ENCODE measurements at places on chromosomes 7 and 10.

DNA sequence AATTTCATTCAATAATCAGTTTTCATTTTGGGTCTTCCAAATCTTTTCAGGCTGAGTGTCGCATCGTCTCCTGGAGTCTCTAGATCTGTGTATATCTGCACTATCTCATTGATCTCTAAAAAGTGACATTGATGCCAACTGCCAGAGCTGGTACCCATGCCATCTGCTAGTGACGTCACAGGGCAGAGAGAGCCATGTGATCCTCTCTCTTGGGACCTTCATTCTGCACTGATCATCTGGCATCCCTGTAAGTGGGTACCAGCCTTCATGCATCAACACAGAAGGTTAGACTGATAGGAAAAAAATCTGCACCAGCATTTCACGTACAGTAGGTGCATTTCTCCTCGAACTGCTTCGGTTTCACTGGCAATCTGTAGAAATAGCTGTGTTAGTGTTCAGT lies at the start of gene NEUROD6:
Gene NEUROD6, minus strand, starts transcription at position 124 of the 400 bp plus-strand sequence. CDS start 1,458 bp downstream, outside the sequence.
- DNase-seq, result no peak

GRCh38 chr7:74575083-74575784 lies 82.3 kb upstream of the GTF2I start:
- no peak for DNase-seq

DNA sequence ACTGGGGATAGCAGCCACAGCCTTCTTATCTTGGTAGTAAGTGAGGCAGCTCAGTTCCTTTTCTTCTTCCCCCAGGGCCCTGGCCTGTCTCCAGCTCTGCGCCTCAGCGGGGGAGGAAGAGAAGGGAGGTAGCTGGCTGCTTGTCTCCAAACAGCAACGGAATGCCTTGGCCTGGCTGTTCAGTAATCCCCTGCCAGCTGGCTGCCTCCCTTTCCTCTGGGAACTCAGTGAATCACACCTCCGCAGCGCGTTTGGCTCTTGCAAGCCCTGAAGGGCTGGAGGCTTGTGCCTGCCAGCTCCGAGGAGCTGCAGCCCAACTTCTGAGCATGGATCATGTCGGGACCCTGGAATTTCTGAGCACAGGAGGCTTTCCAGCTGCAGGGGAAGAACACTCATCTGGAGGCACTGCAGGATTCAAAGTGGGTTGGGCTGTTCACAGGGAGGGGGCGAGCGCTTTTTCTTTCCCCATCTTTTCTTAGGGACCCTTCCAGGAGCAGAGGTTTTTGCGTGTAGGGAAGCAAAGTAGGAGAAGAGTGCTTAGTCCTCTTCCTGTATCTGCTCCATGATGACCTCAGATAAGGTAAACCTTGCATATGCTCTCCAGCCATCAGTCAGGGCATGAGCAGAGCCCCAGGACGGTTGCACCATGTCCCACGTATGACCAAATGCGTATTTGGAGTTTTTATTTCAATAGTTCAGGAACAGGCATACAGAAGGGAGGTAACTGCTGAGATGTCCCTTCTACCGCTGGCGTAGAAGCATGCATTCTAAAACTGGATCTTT lies 253.2 kb upstream of the INHBA start:
- no peak for DNase-seq

- DNase-seq, result no peak
These were observed 380.3 kb upstream of the ADARB2 start for GRCh38 chr10:2117641-2118040.

- no peak for DNase-seq
These were observed 548.0 kb downstream of the TCERG1L start for GRCh38 chr10:130763491-130763890.

GRCh38 chr10:114418109-114418508 lies 13.8 kb upstream of the AFAP1L2 start:
- no peak for DNase-seq

- DNase-seq, result no peak
These were observed 261.9 kb downstream of the PTPRN2 start for GRCh38 chr7:158325530-158326381.

DNA sequence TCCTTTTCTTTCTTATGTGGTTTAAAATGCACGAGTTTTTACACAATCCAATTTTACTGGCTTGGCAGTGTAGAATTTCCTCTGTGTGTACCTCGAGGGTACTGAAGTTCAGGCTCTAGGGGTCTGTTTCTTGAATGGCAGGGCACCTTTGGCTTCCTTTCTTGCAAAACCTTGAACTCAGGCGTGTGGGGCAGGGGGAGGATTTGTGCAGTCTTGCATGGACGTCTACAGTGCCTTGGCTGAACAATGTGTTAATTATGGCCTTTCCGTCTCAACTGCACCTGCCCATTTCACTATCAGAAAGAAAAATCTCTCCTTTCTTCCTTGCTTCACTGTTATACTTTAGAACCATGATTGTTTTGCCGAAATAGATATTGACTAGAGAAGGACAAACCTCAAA lies 570.9 kb downstream of the INHBA start:
- no peak for DNase-seq

GRCh38 chr10:78805176-78805575 lies 263.6 kb upstream of the ZMIZ1 start:
- DNase-seq, result no peak

DNA sequence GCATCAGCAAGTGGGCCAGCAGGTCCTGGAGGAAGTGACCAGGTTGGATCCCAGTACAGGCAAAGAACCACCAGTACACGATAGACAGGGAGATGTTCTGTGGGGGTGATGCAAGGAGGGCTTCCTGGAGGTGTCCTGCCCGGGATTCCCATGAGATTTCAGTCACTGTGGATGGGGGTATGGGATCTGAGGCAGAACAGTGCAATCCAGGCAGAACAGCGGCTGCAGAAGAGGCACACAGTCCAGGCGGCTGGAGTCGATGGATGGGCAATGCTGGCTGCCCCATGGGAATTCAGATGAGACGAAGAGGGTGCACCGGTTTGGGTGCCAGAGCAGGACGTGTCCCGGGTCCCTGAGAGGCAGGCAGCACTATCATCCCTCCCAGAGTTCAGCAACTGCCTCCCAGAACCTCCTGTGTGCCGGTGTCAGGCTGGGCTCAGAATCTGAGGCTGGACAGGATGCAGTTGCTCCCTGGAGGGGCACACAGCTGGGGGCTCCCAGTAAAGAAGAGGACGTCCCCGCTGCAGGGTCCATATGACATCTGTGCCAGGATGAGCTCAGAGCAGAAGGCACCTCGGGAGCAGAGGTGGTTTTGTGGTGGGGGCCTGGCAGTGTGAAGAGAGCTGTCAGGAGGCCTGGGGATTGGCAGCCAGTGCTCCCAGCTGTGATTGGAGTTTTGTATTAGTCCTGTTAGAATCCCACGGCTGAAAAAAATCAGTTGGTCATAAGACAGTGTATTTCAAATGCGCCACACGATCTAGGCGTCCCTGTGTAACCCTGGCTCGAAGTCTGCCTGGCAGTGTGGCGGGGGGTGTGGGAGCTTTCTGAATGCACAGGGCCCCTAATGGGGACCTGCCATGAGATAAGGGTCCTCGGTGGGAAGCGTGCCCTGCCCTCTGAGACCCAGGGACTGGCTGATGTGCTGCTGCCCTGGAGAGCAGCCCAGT lies 3.2 kb downstream of the KNDC1 start:
- no peak for DNase-seq

DNA sequence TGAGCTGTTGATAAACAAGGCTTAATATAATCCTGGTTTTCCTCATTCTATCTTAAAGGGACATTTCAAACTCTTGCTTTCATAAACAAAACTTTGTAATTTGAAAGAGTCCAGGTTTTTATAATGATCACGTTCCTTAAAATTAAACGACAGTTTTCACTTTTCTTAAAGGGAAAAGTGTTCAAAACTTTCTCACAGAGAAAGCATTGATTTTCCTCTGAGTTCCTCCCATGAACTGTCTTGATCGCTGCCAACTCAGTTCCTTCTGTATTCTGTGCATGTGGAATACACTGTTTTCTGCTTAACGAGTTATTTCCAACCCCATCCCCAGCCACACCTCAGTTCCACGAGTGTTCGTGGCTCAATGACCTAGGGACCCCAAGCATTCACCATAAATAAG lies 2.4 kb upstream of the C7orf33 start:
- no peak for DNase-seq

- no peak for DNase-seq
These were observed 5.7 kb downstream of the DLX5 start for GRCh38 chr7:97018791-97019531.

GRCh38 chr10:72611783-72612182 lies 14.1 kb downstream of the MICU1 start:
- DNase-seq, result no peak

DNA sequence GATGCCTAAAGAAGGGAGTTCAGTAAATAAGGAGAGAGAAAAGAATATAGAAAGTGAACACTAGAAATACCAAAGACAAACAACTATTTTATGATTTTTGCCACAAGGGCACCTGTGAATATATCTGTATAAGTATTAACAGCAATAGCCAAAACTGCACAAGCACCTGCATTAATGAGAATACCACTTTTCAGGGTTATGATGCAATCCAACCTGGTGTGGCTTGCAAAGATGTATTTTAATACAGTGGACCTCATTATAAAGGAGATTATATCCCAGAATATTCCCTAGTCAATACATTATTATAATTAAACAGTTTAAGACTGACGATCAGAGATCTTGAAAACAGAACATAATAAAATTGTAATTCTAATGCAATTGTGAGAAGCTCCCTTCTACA lies 4.0 kb downstream of the BRAF start:
- no peak for DNase-seq

DNA sequence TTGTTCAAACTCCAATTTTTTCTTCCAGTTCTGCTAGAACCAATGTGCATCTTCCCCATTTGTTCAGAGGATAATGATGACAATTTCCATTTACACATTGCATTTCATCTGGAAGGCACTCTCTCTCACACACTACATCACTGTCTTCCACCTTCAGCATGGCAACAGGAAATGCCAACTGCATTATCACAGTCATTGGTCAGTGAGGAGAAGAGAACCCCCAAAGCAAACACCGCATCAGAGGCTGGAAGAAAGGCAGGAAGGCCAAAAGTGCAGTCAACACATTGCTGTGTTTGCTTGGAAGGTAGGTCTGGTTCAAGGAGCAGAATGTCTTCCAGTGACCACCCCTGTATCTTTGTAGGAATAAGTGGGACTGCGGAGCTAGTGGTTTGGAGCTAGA lies 192.2 kb upstream of the RHOBTB1 start:
- DNase-seq, result no peak

DNA sequence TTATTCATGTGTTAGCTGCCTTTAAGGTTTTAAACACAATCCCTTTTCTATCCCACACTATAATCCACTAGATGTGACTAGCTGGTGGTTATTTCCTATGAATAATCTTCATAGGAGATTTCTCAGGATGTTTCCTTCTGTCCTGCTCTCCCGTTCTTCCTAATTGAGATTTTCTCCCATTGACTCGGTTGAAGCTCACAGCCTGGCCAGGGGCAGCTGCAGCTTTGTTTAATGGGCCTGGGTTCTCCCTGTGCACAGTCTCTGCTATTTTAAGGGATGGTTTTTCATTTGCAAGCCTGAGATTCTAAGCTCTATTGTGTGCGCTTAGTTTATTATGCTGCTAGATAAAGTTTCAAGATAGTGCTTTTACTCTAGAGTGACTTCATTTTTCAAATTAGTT lies 283.4 kb upstream of the AOAH start:
- no peak for DNase-seq

Data from naive thymus-derived CD8-positive, alpha-beta T cell (primary cell).